ENCODE measurements at places on chromosomes 7 and 10.

DNA sequence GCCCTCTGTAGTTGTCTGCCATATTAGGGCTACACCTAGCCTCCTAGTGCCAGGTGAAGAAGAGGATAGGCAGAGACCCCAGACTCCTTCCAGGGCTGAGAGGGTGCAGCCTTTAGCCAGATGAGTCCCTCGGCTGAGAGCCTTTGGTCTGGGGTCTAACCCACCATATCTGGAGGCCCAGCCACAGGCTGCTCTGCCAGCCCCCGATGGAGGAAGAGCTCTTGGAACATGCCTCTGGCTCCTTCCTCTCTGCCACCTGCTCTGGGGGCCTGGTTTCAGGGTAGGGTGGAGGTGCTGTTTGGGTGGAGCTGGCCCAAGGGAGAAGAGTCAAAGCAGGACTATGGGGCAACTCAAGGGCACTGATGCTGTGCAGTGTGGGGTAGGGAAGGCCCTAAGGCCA is 1.4 kb downstream of the LRRC18 start:
- DNase-seq: no peak

DNA sequence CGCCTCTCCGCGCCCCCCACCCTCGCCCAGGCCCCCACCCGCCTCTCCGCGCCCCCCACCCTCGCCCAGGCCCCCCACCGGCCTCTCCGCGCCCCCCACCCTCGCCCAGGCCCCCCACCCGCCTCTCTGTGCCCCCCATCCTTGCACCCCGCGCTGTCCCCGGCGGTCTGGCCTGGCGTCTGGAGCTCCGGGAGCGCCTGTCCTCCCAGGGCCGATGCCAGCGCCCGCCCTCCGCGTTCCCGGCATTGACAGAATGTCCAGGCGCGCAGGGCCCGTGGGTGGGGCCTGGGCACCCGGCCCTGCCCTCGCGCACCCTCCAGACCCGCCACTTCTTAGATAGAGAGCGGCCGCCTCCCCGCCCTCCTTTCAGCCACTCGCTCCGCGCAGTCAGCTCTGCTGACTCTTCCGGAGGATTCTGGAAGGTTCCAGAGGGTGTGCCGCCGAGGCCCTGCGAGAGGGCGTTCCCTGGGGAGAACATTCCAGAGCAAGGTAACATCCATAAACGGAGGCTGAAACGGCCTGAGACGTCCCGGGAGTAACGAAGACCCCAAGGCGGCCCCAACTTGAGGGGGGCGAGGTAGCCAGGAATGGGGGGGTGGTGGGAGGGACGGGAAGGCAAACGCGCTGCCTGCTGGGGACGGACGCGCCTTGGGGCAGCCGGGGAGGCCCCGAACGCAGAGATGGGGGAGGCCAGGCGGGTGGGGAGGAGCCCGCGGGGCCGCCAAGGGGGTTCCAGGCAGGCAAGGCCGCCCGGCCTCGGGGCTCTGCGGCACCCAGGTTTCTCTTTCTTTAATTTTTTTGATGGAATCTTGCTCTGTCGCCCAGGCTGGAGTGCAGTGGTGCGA is 117.8 kb downstream of the DYNC2I1 start:
- DNase-seq: no peak

GRCh38 chr10:29746080-29746797 is 111.5 kb upstream of the SVIL start:
- no peak for DNase-seq

DNA sequence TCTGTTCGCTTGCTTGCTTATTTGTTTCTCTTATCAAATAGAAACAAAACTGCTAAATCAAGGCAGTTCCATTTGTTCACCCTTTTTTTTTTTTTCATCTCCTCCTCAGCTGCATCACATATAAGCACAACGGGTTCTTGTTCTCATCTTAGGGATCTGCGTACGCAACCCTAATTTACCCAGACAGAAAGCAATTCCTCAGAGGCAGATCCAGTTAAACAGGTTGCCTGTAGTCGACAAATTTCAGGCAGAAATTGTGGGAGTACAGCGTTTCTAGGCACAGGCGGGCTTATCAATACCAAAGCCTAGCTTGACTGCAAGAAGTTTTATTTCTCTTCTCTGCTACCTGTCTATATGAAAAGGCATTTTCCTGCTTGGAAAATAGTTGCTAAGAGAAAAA is 565.4 kb downstream of the NXPH1 start:
- DNase-seq: no peak

- DNase-seq: no peak
These were observed 22.4 kb upstream of the MICU1 start for GRCh38 chr10:72648301-72648700.

DNA sequence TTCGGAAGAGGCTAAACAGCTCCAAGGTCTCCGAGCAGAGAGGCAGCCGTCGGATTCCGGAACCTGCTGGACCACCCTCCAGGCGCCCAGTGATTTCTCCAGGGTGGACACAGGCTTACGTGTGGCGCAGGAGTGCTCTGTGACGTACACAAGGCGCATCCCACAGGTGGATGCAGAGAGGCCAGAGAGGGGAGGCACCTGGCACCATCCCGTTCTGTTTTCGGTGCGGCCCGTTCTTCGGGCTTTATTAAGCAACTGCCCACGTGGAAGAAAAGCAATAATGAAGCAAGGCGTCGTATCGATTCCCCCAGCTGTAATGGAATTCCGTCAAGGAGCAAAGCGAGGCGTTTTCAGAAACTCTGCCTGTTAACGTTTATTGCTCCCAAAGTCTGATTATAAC is 163.6 kb downstream of the PTPRN2 start:
- DNase-seq: no peak

DNA sequence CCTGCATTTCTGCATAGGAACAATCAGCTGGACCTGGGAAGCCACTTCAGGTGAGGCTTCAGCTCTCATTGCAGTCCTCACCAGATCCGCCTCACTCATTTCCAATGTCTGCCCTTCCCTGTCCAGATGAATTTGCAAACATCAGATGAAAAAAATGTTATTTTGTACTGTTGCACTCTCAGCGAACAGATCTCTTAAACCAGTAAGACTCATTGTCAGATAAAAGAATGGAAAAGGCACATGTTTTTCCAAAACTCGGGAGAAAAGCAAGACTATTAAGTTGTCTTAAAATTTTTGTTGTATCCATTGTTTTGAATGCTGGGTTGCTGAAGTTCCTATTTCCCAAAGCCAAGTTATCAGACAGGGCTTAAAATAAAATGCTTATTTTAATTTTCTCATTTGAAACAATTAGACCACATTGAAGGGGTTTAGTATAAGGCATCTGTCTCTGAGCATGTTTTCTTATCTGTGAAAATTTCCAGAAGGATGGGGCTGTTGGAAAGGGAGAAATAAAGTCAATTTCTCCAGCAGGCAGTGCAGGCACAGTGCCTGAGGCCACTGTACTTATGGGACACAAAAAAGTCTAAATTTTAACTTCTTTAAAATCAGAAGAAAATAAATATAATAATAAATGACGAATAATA is 396.8 kb downstream of the KCNMA1 start:
- DNase-seq: no peak

DNA sequence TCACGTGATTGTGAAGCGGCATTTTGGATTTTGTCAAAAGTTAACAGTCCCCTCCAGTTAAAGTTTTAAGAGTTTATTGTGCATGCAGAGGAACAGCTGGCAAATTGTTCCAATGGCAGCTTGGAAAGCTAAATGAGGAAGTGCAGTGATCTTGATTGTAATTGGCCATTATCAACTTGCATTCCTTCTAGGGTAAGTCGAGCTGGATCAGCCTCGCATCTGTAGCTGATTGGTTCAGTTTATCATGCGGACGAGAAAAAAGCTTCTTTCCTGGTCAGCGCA is 566 bp downstream of the ZNF789 start:
- no peak for DNase-seq

DNA sequence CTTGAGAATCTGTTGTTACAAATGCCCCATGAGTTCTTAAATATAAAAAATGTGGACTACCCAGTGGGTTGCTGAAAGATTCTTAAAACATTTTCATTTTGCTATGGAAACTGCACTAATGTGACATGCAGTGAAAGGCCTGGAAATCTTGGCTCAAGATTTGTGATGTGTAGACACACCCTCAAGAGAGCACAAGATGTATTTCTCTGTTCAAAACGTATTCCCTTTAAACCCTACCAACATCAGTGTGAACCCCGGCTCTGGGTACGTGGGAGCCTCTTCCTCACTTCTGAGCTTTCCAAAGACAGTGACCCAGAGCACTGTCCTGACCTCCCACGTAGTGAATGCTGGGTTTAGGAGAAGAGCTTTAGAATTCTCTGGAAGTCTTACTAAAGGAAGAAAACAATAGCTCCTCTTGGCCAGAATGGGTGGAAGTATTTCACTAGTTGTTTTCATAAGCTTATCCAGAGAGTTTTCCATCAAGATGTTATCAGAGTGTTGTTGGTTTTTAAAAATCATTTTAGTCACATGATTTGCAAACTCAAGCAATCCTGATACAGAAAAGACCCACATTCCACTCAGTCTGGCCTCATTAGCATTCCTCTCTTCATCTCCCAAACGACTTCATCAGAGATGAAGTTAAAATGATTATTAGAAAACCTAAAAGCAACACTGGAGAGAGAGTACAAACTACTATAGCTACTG is 81.5 kb upstream of the AFAP1L2 start:
- no peak for DNase-seq

DNA sequence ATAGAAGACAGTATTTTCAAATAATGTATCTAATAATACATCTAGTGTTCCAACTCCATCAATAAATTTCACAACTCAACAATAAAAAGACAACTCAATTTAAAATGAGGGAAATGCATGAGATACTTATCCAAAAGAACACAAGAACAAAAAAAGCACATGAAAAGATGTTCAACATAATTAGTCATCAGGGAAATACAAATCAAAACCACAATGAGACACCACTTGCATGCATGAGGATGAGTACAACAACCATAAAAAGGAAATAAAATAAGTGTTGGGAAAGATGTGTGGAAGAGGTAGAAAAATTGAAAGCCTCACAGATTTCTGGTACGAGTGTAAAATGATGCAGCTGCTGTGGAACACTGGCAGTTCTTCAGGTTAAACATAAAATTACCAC is 111.6 kb upstream of the PTPRZ1 start:
- no peak for DNase-seq

- DNase-seq: no peak
These were observed 69.4 kb downstream of the KIAA1217 start for GRCh38 chr10:24278176-24278889.

DNA sequence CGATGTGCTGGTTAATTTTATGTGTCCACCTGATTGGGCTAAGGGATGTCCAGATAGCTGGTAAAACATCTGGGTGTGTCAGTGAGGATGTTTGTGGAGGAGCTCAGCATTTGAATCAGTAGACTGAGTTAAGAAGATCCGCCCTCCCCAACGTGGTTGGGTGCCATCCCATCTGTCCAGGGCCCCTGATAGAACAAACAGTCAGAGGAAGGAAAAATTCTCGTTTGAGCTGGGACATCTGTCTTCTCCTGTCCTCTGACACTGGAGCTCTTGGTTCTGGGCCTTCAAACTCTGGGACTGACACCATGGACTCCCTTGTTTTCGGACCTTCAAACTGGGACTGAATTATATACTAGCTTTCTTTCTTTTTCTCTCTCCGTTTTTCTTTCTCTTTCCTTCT is 59.6 kb downstream of the CARD11 start:
- no peak for DNase-seq

DNA sequence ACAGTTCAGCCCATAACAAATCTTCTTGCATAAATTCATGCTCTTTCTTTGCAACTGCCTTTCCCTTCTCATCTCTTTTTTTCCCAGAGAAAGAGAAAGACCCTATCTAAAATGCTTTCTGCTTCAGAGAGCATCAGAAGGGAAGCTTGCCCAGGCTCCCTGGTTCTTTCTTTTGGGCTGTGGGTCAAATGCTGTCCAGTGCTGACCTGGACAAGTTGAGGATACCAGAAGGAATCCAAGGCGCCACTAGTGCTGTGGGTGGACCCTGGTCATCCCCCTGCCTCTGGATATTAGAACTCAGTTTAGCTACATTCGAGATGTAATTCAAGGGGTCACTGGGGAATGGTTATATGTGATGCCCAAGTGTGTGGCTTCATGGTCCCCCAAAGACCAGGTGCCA is 411.6 kb downstream of the RPS24 start:
- no peak for DNase-seq

DNA sequence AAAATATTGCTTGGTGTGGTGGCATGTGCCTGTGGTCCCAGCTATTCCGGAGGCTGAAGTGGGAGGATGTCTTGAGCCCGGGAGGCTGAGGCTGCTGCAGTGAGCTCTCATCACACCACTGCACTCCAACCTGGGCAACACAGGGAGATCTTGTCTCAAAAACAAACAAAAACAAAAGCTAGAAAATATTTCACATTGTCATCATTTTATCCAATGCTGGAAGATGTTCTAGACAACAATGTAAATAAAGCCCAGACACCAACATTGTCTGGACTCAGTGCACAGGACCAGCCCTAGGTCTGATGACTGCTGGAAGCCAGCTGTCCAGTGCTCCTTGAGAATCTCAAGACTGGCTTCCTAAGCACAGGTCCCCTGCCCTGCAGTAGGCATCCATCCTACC is 13.5 kb downstream of the SEPHS1 start:
- DNase-seq: no peak

GRCh38 chr7:1455241-1455939 is 3.9 kb downstream of the MICALL2 start:
- DNase-seq: no peak

DNA sequence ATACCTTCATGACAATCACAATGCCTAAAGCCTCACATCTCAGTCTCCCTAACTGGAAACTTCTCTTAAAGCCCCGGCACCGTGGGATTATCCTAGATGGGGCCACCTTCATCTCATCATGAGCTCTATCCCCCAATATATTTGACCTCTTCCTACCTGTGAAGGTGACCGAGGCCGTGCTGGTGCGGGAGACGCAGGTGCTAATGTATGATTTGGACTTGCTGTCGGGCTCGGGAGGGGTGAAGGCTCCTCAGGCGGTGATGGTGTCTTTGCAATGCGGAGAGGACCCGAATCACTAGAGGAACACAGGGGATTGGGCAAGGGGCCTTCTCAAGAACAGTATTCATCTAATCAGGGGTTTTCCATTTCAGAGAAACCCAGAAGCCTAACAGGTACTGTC is 168.4 kb downstream of the AMPH start:
- DNase-seq: no peak

GRCh38 chr7:111175908-111176441 is 85.0 kb downstream of the LRRN3 start:
- DNase-seq: no peak

GRCh38 chr10:49185213-49185612 is 3.0 kb downstream of the TMEM273 start:
- DNase-seq: no peak

GRCh38 chr7:80918399-80918798 is 452 bp downstream of the SEMA3C start:
- DNase-seq: no peak

GRCh38 chr10:99659868-99660366 is 608 bp downstream of the ENTPD7 start:
- DNase-seq: no peak

DNA sequence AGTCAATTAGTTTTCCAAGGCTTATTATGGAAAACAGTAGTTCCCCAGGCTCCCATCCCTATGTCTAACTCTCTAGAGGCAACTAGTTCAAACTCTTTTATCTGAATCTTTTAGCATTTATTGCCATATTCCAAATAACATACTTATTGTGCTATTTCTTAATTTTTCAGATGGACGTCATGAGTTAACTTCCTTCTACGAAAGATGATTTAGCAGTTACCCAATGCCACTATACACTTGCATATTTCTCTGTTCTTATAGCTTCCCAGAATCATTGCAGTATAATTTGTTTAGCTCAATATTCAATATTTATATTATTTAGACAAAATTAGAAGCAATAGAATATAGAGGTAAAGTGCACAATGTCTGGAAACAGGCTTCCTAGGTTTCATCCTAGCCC is 52.8 kb downstream of the REEP3 start:
- no peak for DNase-seq

Measured in stimulated activated CD4-positive, alpha-beta T cell treated with anti-CD3 and anti-CD28 coated beads, Interleukin-4, amount 100 ng/mL, for 24 hours (primary cell).